ENCODE measurements at places on chromosomes 11 and 22.

DNA sequence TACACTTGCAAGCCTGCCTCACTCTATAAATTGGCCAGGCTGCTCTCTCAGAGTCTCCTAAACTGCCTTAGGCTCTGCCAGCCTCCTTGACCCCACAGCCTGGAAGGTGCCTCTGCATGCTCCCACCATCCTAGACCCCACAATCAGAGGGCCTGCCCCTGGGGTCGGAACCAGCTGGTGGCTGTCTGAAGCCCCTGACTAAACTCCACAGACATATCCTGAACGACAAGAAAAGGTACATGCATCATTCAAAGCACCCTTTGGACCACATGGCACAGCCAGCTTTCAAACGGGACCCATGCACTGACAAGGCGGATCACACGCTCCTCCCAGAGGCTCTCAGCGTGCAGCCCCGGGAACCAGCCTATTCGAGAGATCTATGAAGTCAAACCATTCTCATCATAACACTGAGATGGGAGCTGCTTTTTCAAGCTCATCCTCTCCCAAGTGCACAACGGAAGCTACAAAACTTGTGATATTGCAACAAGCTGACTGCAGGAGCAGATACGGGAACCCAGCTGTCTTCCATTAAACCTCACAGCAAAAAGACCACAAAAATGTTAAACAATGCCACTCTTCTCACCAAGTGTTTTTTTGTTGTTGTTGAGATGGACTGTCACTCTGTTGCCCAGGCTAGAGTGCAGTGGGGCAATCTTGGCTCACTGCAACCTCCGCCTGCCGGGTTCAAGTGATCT, 8.1 kb downstream of the SHANK2 start:
- DNase-seq, result no peak

DNA sequence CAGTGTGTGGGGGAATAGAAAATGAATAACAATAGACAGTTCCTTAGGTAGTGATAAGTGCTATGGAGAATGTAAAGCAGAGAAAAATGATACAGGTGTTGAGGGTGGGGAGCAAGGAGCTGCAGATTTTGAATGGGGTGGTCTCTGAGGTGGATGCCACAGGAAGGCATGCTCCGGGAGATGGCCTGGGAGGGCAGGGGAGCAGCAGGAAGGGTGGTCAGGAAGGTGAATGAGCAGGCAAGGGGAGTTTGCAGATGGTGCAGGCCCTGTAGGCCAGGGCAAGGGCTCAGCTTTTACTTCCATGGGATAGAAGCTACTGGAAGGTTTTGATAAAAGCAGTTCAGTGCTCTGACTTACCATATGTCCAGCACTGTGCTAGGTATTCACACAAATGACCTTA, 44.8 kb downstream of the FDX1 start:
- DNase-seq, result no peak

- DNase-seq, result no peak
These were observed 79.1 kb upstream of the ALX4 start for GRCh38 chr11:44388828-44389657.

GRCh38 chr11:76841923-76842452, 18.7 kb upstream of the ACER3 start:
- no peak for DNase-seq

GRCh38 chr22:37193629-37194191, 5.7 kb upstream of the C1QTNF6 start:
- peak; percentile 16 for DNase-seq

DNA sequence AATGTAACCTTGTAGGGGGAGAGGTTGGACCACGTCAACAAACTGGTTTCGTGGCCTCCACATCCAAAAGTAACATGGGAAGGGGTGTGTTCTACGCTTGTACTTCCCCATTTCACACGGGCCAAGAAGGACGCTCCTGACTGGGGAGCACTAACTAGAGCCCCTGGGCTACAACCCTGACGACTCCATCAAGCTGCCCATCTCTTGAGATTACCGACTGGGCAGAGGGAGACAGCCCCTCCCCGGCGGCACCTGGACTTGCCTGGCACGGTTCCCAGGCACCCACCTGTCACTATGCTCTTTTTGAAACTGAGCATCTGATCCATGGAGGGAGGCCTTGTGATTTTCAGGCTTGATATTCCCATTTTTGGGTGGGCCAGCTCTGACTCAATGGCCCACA, 68.5 kb downstream of the SHANK2 start:
- DNase-seq, result no peak

DNA sequence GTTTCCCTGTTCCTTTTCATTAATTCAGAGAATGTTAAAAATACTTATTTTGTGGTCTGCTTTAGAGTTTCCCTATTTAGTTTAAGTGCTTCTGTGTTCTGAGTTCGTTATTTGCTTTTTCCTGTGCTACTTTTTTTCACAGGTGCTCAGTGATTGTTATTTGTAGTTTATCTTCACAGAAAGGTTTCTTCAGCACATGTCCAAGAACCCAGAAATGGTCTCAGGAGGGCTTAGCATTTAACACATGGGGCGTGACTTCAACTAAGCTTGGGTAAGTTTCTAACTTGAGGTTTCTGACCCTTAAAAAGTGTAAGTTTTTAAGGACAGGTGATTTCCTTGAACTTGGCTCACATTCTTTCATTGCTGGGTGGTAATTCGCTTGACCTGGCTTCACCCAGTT, 157.3 kb downstream of the AASDHPPT start:
- no peak for DNase-seq

DNA sequence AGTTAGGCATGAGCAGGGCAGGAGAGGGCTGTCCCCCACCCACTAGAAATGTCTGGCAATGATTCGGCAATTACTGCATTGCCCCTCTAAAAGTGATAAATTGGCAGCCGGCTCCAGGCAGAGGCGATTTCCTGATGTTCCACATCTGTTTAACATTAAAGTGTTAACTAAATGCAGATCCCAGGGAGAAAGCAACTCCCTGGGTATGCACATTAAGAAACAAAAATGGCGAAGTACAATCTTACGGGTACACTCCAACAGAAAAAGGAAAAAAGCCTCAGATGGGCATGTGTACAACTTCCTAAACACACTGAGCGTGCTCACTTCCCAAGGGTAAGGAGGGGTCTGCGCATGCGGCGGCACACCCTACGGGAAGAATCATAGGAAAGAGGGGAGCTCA, 314.4 kb downstream of the CASP12 start:
- DNase-seq, result no peak

GRCh38 chr11:19080579-19080993, 20.1 kb upstream of the MRGPRX2 start:
- DNase-seq, result no peak

GRCh38 chr11:44625759-44626523, 60.5 kb downstream of the CD82 start:
- DNase-seq, result no peak

DNA sequence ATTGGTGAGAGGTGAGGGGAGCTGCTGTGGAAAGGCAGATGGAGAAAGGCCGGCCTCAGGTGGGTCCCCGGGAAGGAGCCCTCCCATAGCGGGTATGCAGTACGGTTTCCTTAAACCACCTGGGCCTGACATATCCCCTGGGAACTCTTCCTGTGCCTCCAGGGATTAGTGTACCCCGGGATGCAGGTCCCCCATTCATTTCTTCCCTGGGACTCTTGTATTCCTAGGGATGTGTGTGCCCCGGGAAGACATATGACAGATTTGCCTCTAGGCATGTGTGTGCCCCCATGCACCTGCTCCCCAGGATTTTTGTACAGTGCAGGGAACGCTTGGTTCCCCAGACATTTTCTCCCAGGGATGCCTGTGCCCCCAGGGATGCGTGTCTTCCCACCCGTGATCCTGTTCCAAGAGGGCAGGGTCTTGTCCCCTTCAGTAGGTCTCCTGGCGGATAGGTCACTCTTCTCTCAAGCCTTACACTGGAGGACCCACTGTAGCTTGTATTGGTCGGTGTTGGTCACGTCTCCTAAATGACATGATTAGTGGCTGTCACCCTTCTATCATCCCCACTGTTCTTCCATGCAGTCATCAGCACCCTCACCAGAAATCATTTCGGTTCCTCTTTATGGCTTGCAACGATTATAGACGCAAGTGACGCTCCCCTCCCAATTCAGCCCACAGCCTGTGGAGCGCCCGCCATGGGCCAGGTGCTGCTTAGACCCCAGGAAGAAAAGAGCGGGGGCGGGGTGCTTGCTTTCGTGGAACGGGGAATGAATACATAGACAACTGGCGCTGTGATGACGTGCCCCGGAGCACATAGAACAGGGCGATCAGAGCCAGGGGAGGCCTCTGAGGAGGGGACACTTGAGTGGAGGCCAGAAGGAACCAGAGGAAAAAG, 1.3 kb downstream of the PARVB start:
- no peak for DNase-seq

Data from effector memory CD4-positive, alpha-beta T cell (primary cell).